ENCODE measurements at places on chromosomes 13 and 19.

DNA sequence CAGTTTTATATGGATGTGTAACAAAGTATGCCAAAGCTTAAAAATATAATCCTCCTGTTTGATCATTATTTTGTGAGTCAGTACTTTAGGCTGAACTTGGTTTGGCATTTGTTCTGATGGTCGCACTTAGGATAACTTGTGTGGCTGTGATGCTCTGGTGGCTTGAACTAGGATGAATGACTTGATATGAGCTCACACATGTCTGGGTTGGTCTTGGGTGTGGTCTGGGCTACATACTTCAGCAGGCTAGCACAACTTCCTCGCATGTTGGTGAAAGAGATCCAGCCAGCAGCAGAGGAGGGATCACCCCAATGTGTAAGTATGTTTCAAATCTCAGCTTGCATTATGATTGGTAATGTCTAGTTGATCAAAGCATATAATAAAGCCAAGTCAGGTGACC is 969.1 kb upstream of the PCDH9 start:
- no peak for DNase-seq

DNA sequence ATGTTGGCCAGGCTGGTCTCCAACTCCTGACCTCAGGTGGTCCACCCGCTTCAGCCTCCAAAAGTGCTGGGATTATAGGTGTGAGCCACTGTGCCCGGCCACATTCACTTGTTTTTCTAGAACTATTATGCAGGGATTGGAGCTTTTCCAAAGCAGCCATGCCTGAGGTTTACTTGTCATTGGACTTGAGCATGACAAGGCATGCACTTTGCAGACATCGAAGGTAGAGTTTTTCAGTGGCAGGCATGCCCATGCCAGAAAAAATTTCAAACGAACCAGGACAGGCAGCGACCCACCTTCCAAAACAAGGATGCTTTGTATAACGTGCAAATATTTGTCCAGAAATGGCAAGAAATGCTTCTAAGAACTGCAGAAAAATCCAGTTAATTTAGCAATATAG is 17.7 kb downstream of the PNMA8A start:
- no peak for DNase-seq

DNA sequence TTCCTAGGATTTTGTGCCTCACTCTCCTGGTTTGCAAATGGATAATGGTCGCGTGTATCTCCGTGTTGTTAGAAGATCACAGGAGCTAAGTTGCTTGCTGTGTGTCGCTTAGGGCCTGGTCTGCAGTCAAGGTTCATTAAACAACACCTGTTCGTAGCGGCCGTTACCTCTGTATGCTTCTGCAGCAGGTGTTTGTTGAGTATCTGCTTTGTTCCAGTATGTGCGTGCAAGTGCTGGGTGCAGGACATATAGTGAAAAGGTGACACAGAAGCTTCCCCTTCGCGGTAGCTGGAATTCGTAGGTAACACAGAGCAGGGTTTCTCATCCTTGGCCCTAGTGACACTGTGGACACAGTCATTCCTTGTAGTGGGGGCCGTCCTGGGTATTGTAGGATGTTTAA is 5.4 kb downstream of the MED25 start:
- DNase-seq: no peak

GRCh38 chr13:76921516-76921915 is 26.8 kb upstream of the ACOD1 start:
- no peak for DNase-seq

DNA sequence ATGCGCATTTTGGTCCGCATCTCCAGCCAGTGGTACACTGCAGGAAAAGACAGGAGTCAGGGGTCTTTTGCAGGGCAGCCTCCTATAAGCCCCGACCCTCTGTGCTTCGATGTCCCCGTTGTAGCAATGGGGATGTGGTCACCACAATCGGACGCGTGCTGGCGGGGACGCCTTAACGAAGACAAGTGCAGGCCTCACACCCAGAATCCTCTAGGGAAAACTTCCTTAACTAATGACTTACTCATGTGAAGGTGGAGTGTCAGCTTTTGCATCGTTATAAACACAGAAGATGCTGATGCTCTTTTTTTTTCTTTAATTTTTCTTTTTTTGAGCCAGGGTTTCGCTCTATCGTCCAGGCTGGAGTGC is 22.1 kb downstream of the VASP start:
- DNase-seq: no peak
